NCI-H526 treated with DMSO at 0.1 percent for 48 hours (cell line): ENCODE measurements at places on chromosomes 2 and 18.

GRCh38 chr18:75455249-75456198 lies 28.0 kb upstream of the SMIM21 start:
- no peak for DNase-seq

DNA sequence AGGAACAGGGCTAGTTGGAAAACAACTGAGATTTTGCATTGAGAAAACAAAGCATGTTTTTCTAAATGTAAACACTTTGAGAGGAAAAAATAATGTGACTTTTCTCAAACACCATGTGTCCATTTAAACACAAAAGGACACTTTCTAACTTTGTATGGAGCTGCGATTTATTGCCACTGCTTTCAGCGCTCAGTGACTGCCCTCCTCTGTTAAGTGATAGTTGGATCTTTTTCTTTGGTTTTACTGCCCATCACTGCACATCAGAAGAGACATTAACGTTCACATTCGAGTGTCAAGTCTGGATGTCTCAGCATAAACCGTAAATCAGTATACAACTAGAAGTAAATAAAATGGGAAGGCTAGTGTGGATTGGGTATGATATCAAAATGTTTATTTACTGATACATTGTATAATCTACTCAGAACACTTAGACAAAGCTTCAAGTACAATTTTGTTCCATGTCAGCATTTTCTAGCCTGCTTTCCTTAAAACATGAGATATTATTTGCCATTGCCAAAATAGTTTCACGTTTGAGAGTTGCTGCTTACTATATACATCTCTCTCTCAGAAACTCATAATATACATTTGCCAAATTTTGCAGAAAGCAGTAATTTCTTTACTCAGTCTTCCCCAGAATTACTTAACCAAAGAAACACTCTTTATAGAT lies 237.6 kb downstream of the IKZF2 start:
- DNase-seq, result no peak

- no peak for DNase-seq
Observed at GRCh38 chr18:67266246-67267237, 250.0 kb downstream of the DSEL start.

DNA sequence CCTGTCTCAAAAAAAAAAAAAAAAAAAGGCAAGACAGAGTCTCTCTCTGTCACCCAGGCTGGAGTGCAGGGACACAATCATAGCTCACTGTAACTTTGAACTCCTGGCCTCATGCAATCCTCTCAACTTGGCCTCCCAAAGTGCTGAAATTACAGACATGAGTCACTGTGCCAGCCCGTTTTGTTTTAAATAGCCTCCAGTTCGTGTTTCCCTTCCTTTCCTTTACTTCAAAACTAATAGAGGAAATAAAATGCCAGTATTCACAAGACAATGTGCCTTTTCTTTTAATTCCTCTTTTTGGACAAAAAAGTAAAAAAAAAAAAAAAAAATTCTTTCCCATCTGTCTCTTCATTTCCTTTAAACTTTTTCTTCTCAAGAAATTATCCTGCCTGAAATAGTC lies 54.5 kb upstream of the ACMSD start:
- DNase-seq, result no peak

- no peak for DNase-seq
Observed at GRCh38 chr2:26704441-26704977, 12.0 kb downstream of the KCNK3 start.

- no peak for DNase-seq
Observed at GRCh38 chr2:167703441-167703840, 544.0 kb downstream of the STK39 start.

DNA sequence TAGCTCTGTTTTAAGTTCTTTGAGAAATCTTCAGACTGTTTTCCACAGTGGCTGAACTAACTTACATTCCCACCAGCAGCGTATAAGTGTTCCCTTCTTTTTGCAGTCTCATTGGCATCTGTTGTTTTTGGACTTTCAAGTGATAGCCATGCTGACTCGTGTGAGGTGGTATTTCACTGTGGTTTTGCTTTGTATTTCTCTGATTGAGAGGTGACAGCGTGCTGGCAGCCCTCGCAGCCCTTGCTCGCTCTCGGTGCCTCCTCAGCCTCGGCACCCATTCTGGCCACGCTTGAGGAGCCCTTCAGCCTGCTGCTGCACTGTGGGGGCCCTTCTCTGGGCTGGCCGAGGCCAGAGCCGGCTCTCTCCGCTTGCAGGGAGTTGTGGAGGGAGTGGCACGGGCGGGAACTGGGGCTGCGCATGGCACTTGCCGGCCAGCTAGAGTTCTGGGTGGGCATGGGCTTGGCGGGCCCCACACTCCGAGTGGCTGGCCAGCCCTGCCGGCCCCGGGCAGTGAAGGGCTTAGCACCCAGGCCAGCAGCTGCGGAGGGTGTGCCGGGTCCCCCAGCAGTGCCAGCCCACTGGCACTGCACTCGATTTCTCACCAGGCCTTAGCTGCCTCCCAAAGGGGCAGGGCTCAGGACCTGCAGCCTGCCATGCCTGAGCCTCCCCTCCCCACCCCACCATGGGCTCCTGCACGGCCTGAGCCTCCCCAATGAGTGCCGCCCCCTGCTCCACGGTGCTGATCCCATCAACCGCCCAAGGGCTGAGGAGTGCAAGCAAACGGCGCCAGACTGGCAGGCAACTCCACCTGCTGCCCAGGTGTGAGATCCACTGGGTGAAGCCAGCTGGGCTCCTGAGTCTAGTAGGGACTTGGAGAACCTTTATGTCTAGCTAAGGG lies 151.8 kb downstream of the IRS1 start:
- no peak for DNase-seq

DNA sequence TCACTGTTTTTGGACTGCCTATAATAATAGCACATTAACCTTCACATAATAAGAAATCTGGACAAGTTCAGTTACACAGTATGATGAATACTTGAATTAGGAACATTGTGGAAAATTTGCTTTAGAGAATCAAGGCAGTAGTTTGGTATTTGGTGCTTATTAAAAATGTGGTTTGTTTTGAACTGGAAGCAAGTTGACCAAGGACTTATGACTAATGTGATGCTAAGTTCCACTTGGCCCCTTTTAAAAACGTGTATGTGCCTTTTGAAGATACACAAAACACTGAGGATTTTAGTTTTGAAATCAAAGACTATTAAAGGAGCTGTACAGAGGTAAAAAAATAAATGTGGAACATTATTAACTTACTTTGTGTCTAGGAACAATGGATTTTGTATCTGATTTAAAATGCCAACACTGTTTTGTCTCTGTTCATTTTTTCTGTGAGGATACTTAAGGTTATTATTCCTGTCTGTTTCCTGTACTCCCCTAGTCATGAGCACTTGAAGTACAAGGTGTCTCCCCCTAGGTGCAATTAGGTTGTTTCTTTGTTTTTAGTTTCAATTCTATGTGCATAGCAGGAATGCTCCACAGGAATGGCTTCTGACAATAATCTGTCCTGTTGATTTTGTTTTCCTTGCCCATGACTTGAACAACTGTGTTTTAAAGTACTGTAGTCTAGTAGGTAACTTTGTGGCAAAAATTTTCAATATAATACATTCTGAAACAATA lies 49.6 kb upstream of the PTH2R start:
- DNase-seq, result no peak

- peak; percentile 89 for DNase-seq
Observed at GRCh38 chr18:57843386-57843785, 40.3 kb upstream of the ATP8B1 start.

GRCh38 chr2:198144660-198145059 lies 340.3 kb downstream of the PLCL1 start:
- no peak for DNase-seq

DNA sequence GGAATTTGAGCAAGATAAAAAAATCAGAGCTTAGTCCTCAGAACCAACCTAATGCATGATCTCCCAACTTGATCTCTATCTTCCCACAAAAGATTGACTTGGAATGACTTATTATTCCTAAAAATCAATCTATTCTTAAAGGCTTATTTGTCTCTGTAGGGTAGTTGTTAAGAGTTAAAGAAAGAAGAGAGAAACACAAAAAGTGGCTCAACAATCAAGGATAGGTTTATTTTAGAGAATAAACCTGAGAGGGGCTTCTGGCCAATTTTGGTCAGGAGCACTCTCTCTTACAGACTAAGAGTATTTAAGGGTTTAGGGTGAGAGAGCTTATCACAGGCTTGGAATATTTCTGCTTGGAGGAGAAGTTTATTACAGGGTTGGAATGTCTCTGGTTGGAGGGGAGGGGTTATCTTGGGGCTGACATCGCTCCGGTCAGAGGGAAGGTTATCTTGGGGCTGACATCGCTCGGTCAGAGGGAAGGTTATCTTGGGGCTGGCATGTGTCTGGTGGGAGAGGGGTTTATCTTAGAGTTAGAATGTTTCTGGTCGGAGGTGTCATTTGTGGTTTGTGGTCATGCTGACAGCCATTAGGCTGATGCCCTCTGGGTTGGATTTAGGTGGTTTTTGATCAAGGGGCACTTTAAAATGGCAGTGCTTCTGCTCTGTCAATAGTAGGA lies 2.4 kb upstream of the MFF start:
- no peak for DNase-seq

DNA sequence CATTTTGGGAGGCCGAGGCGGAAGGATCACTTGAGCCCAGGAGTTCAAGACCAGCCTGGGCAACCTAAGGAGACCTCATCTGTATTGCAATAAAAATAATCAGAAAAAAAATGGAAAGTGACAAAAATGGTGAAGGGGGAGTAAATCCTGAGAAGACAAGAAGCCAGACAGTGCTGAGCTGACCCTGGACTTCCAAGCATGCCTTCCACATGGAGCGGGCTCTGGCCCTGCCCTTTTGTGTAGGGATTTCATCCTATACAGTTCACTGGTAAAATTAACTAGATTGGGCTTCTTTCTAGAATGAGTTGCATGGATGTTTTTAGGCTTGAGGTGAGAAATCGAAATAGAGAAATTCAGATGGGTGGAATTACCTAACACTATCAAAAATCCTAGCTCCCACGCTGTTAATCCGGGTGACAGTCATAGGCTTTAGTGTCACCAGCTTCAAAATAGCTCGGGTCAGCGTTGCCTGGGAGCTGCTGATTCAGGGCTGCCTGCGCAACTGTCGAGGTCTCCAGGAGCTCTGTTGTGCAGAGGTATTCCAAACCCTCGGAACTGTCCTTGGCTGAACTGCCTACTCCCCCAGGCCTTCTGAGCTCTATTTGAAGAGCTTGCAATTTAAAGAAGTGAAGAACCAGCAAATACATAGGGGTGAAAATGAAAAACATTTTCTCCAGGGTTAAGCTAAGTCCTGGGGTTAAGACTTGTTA lies 21.5 kb upstream of the ZNF532 start:
- no peak for DNase-seq

DNA sequence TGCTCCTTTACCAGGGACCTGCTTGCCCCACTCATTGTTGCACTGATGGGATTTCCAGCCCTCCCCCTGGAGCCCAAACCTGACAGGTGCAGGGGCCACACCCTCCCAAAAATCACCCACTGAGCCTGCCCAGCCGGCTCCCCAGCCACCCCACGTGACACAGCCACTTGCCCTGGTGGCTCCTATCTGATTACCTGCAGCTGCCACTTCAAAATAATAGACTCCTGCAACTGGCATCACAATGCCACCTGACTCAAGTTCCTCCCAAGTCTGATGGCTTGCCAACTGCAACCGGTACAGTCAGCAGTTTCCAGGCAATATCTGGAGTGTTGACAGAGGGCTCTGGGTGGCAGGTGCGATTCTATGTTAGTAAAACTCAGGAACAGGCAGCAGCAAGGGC lies 66.2 kb downstream of the CRACDL start:
- peak; percentile 12 for DNase-seq

GRCh38 chr2:15941481-15941850 lies 1.1 kb downstream of the MYCN start:
- peak; percentile 100 for DNase-seq
